ENCODE measurements at places on chromosomes 3 and 15.

- DNase-seq: no peak
Observed at GRCh38 chr15:38896647-38897046, 332.0 kb upstream of the RASGRP1 start.

DNA sequence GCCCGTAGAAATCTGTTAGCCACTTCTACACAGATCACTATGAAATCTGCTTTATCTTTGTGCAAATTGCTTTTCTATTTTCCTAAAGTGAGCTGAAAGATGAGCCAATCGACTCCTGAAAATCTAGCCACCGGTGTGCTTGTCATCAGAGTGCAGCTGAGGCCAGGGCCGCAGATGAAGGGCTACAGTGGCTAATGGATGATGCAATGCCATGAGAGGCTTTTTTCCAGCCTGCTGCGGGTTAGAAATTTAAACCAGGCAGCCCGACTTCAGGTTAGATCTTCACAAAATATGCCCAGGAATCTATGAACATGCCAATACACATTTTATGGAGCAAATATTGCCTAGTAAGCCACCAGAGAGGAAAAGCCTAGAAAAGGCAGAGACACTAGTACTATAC, 948.2 kb upstream of the CFAP20DC start:
- no peak for DNase-seq

- DNase-seq: no peak
Observed at GRCh38 chr3:24396338-24396737, 98.3 kb downstream of the THRB start.

DNA sequence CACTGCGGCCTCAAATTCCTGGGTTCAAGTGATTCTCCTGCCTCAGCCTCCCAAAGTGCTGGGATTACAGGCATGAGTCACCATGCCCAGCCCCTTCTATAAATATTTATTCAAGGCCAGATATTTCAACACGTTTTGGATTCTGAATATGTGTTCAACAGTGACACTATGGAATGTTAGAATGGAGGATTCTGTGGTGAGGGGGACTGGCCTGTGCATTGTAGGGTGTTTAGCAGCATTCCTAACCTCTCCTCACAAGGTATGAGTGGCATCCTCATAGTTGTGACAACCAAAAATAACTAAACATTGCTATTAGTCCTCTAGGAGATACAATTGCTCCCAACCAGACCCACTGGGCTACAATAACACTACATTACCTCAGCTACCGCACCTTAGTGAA, 104.0 kb upstream of the ATP10A start:
- no peak for DNase-seq

Measured in T-helper 9 cell (primary cell).